ENCODE measurements at places on chromosomes 5 and 9.

GRCh38 chr5:171306781-171307591 lies 2.1 kb upstream of the TLX3 start:
- no peak for DNase-seq

DNA sequence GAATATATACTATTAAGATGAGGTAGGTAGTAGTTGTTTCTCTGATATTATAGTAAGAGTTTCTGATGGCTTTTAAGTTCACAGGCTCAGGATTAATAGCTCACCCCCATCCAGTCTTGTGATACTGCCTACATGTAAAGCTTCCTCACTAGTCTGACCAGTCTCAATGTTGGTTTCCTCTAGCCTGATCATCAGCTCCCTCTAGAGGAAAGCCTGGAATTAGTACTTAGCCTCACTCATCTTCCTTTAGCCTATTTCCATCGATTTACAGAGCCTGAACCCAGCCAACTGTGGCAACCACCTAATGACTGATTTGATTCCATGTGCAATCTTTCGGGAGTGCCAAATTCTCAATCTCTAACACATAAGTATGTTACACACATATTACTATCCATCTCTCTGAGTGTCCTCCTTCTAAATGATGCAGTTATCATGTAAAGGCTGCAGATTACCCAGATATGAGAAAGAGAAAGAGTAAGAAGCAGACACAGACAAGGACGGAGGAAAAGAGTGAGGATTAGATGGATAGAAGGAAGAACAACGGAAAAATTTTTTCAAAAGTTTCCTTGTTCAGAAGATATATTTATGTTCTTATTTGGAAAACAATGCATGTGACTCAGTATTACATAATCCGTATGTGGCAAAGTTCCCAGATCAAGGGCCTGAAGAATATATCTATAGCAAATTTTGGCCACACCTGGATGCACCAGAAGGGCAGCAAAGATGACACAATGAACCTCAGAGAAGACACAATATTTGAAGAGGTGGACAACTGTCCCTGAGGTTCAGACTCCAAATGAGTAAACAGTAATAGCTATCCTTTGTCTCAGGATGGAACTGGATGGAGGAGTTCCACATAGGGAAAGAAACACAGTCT lies 333.7 kb downstream of the ELAVL2 start:
- peak; percentile 5 for DNase-seq

DNA sequence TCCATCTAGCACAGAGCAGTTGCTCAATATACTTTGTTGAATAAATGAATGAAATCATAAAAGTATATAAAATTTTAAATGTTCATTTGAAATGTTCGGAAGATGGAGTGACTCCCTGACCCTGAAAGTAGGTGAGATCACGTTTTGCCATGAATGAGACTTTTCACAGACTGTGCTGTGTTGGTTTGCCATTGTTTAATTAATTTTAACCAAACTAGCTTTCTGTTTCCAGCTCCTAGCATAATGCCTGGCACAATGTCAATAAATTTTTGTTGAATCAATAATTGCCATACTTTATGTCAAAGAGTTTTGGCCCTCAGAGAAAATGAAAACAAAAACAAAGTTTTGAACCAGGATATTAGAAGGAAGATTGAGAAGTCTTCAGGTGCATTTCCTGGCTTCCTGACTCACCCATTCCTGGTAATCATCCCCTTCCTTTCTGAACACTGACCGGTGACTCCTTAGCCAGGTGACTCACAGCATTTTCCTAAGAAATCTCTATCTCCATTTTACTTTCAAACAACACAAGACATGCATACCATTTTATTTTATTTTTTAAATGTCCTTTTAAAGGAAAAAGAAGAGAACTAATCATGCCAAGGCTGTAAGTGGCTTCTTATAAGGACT lies 15.1 kb downstream of the SLC28A3 start:
- no peak for DNase-seq

GRCh38 chr5:3177338-3177737 lies 418.3 kb upstream of the IRX1 start:
- no peak for DNase-seq

DNA sequence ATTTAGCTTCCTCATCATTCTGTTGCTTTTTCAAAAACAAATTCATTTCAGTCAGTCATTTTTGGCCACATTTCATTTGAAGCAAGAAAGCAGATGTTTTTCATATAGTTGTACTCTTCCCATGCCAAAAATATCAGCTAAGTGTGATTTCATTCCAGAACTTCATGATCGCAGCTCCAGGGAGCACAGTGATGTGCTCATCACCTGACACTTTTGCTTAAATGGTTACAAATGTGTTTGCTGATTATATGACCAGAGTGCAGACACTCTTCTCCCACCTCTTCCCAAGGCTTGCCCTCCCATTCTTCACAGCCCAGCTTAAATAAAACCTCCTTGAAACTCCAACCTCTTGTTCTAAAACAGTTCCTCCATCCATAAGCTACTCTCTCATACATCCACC lies 32.6 kb downstream of the GABRB2 start:
- no peak for DNase-seq

DNA sequence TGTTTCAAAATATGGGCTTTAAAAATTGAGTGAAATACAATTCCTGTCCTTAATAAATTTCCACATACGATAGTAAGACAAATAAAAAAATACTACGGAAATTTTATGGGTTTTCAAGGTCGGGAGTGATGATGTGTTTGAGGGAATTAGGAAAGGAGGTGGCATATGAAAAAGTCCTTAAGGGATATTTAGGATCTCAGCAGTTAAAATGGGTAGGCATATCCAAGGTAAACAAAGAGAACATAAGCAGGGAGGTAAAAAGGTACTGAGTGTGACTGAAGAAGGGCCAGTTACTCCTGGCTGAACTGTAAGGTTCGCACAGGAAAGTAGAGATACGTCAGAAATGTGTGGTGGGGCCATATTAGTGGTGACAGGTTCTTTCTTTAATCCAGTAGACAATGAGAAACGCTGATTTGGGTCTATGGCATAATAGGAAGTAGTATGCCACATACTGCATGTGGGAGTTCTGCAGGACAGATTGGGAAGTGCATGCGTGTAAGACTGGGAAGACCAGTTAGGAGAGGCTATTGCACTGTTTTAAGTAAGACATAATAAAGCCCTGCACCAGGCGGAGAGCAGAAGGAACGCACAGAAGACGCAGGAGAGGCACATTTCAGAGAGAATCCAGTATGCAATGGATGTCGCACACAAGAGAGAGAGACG lies 937 bp upstream of the HMGCR start:
- DNase-seq: peak; percentile 24
